Stimulated activated CD4-positive, alpha-beta T cell treated with anti-CD3 and anti-CD28 coated beads, Interleukin-15, amount 100 ng/mL, for 1 hour (primary cell): ENCODE measurements at places on chromosomes 3 and 15.
A peak's percentile ranks its signal among the peaks of the same experiment; 100 is the strongest.

DNA sequence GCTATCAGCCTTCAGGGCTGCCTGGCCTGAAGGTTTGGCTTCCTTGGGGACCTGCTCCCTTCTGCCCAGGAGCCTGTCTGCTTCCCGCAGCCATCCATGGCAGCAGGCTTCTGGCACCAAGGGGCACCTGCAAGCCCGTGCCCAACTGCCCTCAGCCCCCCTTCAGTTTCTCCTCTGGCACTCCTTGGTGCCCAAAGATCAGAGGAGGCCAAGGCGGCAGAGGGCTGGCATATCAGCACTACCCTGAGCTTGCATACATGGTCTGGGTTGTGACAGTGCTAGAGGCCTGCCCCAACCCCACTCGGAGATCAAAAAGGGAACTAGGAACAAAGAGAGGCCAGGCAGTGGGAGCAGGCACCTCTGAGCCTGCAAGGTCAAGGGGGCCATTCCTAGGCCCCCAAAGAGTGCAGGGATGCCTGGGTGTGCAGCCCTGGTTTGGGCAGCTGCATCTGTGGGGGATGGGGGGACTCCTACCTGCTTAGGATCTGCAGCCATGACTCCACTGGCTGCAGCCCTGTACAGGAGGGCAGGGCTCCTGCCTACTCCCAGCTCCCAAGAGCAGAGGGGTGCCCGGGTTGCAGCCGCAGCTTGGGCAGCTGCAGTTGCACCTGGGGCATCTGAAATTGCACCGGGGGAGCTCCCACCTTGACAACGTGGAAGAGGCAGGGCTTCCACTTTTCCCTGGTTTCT is 76.2 kb upstream of the TP63 start:
- DNase-seq = no peak

DNA sequence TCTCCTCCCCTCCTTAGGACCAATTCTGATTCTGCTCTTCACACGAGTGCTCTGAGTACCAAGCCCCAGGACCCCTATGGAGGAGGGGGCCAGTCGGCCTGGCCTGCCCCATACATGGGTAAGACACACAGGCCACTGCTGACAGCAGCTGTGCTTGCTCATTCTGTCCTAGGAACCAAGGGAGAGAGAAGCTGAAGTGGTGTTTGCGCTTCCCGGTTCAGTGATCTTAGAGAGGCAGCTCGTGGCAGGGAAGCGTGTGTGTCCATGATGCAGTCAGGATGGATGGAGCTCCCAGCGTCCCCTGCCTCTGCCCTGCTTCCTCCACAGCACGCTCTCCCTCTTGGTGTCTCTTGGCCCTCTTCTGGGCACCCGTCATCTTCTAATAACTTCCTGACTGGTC is 77.6 kb downstream of the CRTC3 start:
- no peak for DNase-seq

- no peak for DNase-seq
Observed at GRCh38 chr3:127535901-127536829, 54.4 kb downstream of the TPRA1 start.

DNA sequence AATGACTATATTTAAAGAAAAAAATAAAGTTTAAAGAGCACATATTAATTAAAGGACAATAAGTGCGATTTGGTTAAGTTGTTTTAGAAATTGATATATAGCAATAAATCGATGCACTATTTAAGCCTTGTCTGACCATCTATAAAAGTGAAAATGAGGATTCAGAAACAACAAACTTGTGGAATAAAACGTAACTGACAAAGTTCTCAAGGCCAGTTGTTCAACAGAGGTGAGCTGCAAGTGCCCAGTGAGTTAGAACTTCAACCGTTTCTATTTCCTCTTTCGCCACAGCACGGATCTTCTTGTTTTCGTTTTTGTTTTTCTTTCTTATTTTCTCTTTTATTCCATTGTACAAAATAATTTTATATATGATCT is 724.9 kb upstream of the ARRDC4 start:
- no peak for DNase-seq

GRCh38 chr3:106144030-106144429 is 275.2 kb upstream of the CBLB start:
- DNase-seq = no peak

DNA sequence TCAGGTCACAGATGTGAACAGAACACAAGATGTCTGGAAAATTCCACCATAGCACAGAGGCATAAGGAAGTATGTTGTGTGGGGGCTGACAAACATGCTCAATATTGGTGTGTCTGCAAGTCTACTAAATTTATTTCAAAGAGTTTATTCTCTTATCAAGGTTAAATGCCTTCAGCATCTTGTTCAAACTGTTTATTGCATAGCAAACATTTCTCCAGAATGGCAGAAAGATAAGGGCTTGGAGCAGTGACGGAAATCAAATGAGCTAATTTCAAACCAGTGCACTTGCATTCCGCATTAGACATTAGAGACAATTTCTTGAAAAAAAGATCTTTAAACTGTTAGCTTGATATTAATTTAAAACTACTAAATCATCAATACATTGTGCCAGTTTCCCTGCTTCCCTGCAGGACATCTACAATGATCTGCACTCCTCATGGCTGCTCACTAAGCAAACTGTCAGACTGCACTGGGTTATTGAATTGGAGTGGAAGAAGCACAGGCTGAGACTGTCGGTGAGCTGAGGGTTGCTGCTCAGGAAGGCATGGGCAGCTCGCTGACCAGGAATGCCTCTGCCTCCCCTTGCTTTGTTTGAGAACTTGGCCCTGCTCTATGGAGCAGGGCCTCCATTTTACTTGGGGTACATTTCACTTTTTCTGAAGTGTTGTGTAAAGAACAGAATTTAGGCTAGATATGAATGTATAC is 89.4 kb downstream of the KCNAB1 start:
- DNase-seq = no peak

GRCh38 chr3:23663246-23663645 is 142.5 kb upstream of the UBE2E1 start:
- no peak for DNase-seq

DNA sequence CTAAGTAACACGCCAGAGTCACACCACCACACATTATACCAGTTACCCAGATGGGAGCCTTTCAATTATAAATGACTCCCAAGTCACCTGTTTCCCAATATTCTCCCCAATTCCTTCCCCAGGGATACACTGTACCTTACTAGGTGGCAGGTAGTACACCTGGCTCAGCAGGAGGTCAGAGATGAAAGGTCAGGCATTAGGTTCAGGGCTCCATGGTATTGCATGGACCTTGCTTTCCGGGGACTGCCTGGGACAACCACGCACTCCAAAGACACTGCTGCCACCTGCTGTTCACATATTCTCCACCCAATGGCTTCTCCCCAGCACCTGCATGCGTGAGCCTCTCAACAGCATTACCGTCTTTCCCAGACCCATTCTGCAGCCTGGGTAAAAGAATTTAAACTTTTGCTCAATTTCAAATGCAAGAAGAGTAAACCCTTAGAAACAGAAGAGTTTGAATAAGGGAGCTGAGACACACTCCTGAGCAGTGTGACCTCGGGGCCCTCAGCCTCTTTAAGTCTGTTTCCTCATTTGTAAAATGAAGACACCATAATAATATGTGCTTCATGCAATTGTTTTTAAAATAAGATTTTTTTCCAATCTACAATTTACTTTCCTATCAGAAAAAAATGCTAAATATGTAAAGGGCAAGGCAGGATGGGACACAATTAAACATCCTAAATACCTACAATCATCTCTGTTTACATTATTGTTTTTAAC is 28.0 kb upstream of the LACTB start:
- DNase-seq = peak; percentile 37

DNA sequence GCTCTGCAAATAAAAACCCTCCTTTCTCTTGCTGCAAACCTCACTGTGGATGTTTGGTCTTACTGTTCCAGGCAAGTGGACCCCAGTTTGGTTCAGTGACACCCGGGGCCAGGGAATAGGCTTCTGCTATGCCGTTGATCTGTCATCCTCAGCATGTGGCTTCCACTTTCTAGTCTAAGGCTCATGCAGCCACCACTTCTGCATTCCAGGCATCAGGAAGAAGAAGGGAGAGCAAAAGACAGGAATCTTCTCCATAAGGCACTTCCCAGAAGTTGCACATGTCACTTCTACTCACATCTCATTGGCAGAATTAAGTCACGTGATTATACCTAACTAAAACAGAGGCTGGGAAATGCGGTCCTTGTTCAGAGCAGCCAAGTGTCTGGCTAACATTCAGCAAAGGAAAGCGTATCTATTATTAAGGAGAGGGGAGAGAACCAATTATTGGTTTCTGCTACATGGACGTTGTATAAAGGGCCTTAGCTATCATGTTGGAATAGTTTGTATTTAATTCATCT is 173.6 kb upstream of the PFN2 start:
- no peak for DNase-seq

GRCh38 chr3:34359064-34359463 is 560.6 kb downstream of the PDCD6IP start:
- DNase-seq = no peak

DNA sequence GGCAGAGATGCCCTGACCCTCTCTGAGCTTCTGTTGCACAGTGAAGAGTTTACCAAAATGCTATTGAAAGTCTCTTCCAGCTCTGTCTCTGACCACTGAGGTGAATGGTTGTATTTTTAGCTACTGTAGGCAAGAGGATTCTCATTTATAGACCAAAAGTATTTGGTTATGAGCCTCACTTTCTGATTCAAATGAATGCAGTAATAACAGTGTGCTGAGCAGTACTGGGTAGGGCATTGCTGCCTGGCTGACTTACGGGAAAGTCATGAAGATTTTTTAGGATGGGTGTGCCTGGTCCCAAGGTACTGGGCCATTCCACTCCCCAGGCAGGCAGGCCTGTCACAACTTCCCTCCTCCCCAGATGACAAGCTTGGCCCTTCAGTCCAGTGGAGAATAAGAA is 15.5 kb downstream of the PLA1A start:
- DNase-seq = no peak

DNA sequence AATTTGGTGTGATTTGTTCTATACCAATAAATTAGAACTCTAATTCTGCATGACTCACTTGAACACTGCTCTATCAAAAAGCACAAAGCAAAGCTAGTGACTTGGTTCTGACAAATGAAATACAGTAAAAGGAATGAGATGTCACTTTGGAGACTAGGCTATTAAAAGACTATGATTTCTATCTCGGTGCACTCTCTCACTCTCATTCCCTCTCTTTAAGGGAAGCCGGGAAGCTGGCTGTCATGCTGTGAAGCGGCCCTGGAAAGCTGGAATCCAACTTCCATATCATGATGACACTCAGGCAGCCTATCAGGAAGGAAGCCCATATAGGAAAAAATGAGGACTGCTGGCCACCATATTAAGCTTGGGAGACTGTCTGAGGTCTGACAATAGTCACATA is 590.1 kb upstream of the CBLB start:
- DNase-seq = no peak

GRCh38 chr15:68187559-68187958 is 17.6 kb downstream of the CALML4 start:
- DNase-seq = no peak

GRCh38 chr3:98886525-98886924 is 15.0 kb downstream of the DCBLD2 start:
- DNase-seq = no peak
